ENCODE measurements at places on chromosomes 6 and 20.

GRCh38 chr6:121697921-121698320 lies 262.5 kb downstream of the GJA1 start:
- DNase-seq, result no peak

GRCh38 chr6:125714441-125715090 lies 34.9 kb upstream of the HEY2 start:
- DNase-seq, result no peak

- DNase-seq, result no peak
These were observed 15.9 kb upstream of the MYBL2 start for GRCh38 chr20:43650997-43651525.

GRCh38 chr6:14638906-14639761 lies 521.6 kb downstream of the CD83 start:
- DNase-seq, result no peak

GRCh38 chr20:24649787-24650490 lies 180.5 kb downstream of the SYNDIG1 start:
- no peak for DNase-seq

DNA sequence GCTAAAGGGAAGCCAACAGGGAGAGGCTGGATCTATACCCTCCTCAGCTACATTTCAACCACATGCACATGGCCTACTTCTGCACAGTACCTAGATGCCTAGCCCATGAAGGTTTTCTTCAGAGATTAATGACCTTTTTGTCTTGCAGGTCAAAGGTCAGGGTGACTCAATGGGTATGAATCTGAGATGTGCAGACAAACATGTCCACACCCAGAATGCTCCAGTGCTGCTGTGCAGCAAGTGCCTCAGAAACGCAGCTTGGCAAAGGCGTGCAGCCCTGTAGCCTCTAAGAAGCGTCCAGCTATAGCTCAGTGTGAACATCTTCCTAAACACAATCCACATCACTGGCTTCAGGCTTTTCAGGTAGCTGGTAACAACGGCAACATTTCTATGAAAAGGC lies 24.4 kb downstream of the MAP1LC3A start:
- no peak for DNase-seq

- DNase-seq, result no peak
These were observed 195.2 kb upstream of the SASH1 start for GRCh38 chr6:148147463-148147830.

DNA sequence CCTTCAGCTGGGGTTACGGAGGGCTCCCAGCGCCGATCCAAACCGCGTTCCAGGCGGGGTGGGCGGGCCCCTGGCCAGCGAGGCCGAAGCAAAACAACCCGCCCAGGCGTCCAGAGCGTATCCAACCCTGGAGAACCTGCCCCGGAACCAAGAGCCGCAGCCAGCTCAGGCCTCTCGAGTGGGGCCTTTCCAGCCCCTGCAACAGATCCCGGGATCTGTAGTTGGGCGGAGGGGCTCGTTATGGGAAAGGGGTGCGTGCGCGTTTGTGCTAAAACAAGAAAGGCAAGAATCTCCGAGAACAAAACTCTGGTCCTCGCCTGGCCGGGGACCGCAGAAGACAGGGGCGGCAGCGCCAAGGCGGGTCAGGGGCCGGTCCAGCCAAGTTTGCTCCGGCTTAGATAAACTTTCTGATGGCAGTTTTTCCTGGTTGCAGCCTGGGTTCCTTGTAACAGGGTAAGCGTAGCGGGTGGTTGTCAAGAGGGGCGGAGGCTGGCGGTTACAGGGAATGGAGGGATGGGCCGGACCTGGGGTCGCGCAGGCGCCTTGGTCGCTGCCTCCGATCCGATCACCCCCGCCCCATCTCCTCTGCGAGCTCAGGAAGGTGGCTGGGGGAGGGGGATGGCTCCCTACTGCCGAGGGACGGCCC lies 448 bp upstream of the RIN2 start:
- peak; percentile 8 for DNase-seq

GRCh38 chr20:57190536-57191264 lies 75.7 kb downstream of the BMP7 start:
- no peak for DNase-seq

DNA sequence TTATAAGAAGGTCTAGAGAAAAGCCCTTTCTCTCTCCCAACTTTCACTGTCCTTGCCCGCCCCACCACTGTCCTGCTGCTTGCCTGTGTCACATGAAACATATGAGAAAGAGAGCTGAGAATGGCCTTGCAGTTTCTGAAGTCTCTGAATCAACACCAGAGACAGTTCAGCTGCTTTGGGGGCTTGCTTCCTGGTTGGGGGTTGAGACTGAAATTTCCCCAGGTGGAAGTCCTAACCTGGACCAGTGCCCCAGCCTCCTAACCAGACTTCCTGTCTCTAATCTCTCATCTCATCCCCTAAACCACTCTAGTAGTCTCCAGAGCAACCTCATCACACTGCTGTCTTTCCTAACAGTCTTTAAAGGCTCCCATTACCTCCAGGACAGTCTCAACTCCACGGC lies 10.7 kb downstream of the TRAM2 start:
- no peak for DNase-seq

DNA sequence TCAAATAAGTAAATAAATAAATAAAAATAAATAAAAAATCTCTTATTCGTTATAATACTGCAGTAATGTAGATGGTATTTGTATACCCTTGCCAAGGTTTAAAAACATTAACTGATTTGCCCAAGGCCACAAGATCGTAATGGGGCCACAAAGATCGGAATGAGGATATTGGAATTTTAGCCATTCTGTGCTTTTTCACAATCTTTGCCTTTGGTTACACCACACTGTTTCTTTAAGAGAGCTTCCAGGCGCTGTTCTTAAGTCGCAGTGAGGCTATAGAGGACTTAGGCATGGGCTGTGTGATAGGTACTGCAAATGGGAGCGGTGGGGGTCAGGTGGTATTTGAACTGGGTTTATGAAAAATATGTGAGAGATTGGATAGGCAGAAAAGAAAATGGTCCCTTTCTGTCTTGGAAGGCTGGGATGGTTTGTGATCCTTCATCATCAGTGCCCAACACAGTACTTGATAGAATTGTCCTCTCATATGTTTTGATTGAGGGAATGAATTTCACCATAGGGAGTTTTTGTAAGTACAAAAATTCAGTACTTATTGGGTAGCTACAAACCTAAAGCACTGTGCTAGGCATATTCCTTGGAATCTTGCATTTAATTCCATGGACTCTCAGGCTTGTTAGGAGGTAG lies 1.4 kb downstream of the NUS1 start:
- DNase-seq, result no peak

DNA sequence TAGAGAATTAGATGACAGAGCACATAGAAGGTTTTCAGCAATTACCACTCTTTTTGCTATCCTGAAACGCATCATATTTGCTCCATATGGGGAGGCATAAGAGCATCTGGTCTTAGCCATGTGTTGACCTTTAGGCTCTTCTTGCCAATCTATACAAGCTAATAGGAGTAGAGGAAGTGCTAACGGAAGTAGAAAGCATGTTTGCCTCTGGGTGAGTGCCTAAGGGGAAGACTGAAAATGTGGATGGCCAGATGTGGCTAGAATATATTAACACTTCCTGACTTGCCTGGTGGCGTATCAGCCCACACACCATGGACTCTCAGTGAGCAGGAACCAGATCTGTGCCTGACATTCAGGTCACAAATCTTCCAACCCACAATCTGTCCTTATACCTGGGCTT lies 136.3 kb downstream of the LRRC1 start:
- DNase-seq, result no peak

DNA sequence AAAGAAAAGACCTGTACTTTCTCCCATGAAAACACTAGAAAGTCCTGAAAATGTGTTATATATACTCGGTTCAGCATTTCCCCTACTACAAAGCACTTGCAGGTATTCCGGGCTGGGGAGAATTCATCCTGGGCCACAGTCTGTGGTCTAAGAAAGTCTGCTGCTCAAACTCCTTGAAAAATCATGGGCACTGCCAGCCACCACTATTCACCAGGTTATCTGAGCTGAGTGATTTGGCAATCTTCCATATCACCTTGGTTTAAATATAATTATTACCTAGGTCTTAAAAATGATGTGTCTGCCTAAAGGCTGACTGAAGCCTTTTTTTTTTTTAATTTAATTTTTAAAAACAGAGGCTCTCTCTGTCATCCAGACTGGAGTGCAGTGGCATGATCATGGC lies 11.3 kb downstream of the FKBP5 start:
- DNase-seq, result no peak

DNA sequence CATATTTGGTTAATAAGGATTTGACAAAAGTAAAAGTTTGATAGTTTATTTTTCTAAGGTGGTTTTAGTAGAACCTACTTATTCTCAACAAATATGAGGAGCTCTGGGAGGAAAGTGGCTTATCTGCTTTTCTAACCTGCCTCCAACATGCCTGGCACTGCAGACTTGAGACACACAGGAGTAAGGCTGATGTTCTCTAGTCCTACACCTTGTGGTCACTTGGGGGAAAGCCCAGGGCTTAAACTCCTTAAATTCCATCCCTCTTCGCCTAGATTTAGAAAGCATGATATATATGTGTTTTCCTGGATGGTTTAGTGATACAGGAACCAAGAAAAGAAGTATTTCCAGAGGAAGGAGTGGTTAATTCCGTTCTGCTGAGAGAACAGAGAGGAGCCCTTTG lies 39.9 kb upstream of the SAMD5 start:
- no peak for DNase-seq

GRCh38 chr6:38264605-38265004 lies 375.1 kb downstream of the BTBD9 start:
- no peak for DNase-seq

- no peak for DNase-seq
These were observed 105.8 kb upstream of the SUPT3H start for GRCh38 chr6:45483501-45483900.

DNA sequence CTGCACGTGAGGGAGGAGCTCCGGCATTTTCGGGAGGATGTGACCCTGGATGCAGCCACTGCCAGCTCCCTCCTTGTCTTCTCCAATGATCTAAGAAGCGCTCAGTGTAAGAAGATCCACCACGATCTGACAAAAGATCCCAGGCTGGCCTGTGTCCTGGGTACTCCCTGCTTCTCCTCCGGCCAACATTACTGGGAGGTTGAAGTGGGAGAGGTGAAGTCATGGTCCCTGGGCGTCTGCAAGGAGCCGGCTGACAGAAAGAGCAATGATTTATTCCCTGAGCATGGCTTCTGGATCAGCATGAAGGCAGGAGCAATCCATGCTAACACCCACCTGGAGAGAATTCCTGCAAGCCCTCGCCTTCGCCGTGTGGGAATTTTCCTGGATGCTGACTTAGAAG lies 2.8 kb downstream of the RFPL4B start:
- DNase-seq, result no peak

GRCh38 chr6:134814076-134814695 lies 135.7 kb downstream of the ALDH8A1 start:
- DNase-seq, result no peak

DNA sequence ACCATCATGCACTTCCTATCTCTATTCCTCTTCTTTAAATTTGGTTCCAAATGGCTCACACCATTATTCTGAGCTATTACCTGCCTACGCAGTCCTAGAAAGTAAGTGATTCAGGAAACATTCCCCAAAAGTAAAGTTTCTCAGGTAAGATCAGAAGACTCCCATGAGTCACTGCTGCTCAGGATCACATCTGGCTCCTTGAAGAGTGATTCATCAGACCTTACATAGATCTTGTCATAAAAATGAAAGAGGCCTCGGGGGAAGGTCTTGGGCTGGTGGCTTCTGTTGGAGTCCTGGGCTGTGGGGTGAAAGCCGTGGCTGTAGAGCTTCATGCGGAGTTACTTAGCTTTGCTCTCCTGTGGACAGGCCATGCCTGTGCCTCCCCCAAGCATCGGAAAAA lies 35.9 kb downstream of the PLG start:
- no peak for DNase-seq

- DNase-seq, result no peak
These were observed 80.1 kb downstream of the LYRM4 start for GRCh38 chr6:5180636-5181035.

DNA sequence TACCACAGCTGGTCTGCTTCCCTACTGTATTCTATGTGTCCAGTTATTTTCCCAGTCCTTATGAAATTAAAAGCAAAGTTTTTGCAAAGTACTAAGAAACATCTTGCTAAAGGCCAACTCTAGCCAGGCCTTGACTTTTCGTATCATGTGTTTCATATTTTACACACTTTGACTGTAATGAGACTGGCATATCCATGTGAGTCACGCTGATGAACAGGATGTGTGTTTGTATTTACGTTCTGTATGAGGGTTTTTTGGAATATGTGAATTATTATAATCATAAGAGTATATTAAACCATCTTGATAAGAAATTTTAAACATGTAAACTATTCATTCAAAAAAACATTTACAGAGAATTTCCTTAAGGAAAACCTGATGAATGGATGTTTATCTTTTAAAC lies 59.7 kb downstream of the EYA4 start:
- no peak for DNase-seq

DNA sequence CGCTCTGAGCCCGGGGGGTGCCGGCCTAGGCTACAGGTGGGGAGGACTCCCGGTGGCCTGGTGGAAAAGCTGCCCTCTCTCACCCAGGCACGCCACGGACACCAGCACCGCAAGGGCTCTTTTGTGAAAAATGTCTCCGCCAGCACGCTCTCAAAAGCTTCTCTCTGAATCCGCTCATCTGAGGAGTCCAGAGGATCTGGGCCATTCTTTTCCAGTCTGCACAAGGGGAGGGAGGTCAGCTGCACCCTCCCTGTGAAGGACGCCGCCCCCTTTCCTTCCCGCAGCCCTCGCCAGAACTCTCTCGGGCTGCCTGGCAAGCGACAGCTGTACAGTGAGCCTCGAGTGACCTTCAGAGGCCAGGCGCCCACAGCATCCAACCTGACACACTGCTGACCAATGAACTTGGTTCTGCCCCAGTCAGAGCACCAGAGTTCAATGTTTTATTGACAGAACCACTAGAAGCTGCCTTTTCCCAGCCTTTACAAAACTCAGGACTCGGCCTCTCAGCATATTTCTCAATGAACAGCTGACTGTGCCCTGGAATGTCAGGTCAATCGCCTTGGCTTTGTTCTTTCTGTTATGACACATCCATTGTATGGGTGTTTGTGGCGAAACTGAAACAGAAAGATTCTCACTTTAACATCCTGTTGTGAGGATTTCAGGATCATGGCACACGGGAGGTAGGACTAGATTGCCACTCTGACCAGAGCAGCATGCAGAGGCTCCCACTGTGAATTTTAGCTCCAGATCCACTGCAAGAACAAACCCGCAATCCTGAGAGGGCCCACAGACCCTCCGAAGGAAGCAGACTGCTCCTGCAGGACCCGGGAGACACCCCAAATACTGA lies 26.7 kb downstream of the SERPINB9 start:
- DNase-seq, result peak; percentile 25
